ENCODE measurements at places on chromosomes 6 and 20. TPM values are rescaled to one million over a fixed set of nuclear protein-coding genes. Genes with fewer than 3 reads are reported as not detected.

The HSPA12B gene
- not detected for total RNA-seq

The LPIN3 gene
- 1.2 TPM for total RNA-seq

The PRKN gene
- total RNA-seq = not detected

The KIF16B gene
- 8.1 TPM for total RNA-seq

The HUS1B gene
- total RNA-seq = 2.1 TPM

The GLP1R gene
- total RNA-seq = 0.09 TPM

The WFDC10B gene
- total RNA-seq = not detected

The KCNS1 gene
- 0.30 TPM for total RNA-seq

DNA sequence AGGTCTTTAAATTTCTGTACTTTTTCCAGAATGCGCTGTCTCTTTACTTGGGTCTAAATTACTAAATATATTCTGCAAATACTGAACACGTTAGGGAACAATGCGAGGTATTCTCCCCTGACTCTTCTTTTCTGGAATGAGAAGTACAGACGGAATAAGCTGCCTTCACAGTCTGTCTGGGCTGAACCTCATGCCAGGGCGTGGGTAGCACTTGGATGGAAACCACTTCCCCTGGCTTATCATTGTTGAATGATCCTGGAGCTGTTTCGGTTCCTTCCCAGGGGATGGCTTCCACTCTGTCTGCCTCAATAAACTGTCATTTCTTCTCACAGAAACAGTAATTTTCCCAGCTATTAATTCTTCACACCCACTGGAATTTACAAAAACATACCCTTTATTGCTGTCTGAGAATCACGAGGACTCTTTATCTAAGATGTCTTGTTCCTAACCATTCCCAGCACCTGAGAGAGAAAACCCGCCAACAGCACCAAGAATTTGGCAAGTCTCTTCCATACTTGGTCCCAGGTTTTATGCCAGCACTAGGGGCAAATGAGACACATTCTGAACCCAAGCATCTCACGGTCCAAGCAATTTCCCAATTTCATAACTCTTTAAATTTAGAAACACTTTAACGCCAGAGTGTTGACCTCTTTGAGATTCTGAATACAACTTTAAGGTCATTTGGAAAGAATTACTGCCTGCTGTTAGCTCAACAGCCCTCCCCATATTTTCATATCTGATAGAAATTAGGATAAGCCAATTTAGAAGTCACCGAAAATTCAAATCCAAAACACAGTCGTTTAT, 43.2 kb upstream of the ADGRF5 start:
- no peak overlapping the region for H3K4me3 ChIP-seq
- H3K27me3 ChIP-seq = no peaks in the 10 kb centered on the region
- no peak for DNase-seq
- H3K36me3 ChIP-seq = no peaks in the 10 kb centered on the region

- H3K27me3 ChIP-seq = no peaks in the 10 kb centered on the region
- no peaks in the 10 kb centered on the region for H3K4me1 ChIP-seq
- H3K4me3 ChIP-seq = no peak overlapping the region
- no peak for DNase-seq
These were observed 56.0 kb downstream of the TENT5A start for GRCh38 chr6:81696524-81696923.

- no peak overlapping the region for H3K27ac ChIP-seq
- H3K27me3 ChIP-seq = no peaks in the 10 kb centered on the region
- peaks cover 22% of the 10 kb centered on the region for H3K4me1 ChIP-seq
- DNase-seq = no peak
- H3K4me3 ChIP-seq = no peak overlapping the region
These were observed 15.0 kb upstream of the ZNF76 start for GRCh38 chr6:35244551-35244950.

DNA sequence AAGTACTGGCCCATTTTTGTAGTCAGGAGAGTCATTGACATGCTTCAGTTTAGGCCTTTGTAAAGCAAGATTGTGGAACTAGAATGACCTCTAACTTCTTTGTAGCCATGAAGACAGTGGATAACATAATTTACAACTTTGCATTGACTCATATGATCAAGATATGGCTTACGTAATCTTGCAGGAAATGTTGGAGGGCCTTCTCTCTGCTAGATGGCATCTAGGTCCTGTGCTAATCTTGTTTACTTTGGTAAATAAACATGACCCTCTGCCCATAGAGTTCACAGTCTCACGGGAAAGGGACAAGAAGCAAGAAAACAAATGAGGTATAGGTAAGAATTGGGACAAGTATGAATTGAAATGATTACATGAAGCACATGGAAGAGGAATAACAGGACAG, 355.2 kb upstream of the ARID1B start:
- H3K36me3 ChIP-seq = no peaks in the 10 kb centered on the region
- no peak for DNase-seq
- H3K27me3 ChIP-seq = no peaks in the 10 kb centered on the region
- H3K27ac ChIP-seq = no peak overlapping the region
- H3K4me3 ChIP-seq = no peak overlapping the region

DNA sequence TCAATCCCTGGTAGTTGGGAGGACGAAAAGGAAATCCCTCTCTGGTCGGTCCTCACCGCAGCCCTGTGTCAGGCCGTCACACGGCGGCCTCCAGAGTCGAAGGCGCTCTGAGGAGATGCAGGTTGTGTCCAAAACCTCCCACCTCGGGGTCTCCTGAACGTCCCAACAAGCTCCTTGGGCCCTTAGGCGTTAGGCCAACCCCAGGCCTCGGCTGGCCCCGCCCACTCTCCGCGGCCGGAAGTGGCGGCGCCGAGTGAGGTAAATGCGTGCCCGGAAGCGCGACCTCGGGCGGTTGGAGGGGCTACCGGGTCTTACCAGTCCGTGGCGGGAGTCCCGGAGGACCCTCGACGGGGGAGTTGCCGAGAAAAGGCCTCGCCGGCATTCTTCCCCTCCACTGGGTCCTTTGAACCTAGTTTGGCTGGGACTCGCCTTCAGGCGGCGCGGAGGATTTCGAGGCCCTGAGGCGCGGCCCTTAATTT, at the start of gene TDRD6:
Gene TDRD6, plus strand, starts transcription at position 267 of the 479 bp plus-strand sequence. CDS start 244 bp downstream, outside the sequence.
- H3K27me3 ChIP-seq = peaks cover 2% of the 10 kb centered on the region
- no peaks in the 10 kb centered on the region for H3K36me3 ChIP-seq
- H3K4me3 ChIP-seq = no peak within 1 kb of the TSS
- no peak within 1 kb of the TSS for H3K27ac ChIP-seq

- DNase-seq = no peak
- no peak overlapping the region for H3K4me3 ChIP-seq
- H3K27me3 ChIP-seq = no peaks in the 10 kb centered on the region
- H3K36me3 ChIP-seq = no peaks in the 10 kb centered on the region
- H3K4me1 ChIP-seq = no peaks in the 10 kb centered on the region
These were observed 4.0 kb upstream of the TLDC2 start for GRCh38 chr20:36871640-36872570.

- H3K27ac ChIP-seq = peak overlapping the region; percentile 70
- no peaks in the 10 kb centered on the region for H3K27me3 ChIP-seq
- peaks cover 25% of the 10 kb centered on the region for H3K4me1 ChIP-seq
- DNase-seq = peak; percentile 65
- H3K36me3 ChIP-seq = peaks cover 24% of the 10 kb centered on the region
These were observed 28.7 kb upstream of the PI16 start for GRCh38 chr6:36925809-36926208.

- H3K4me3 ChIP-seq = no peak overlapping the region
- peaks cover 57% of the 10 kb centered on the region for H3K27me3 ChIP-seq
- H3K4me1 ChIP-seq = no peaks in the 10 kb centered on the region
- H3K36me3 ChIP-seq = no peaks in the 10 kb centered on the region
- H3K27ac ChIP-seq = no peak overlapping the region
- DNase-seq = peak; percentile 36
These were observed 9.1 kb upstream of the RNF182 start for GRCh38 chr6:13915561-13916229.

- H3K4me1 ChIP-seq = peaks cover 13% of the 10 kb centered on the region
- H3K27me3 ChIP-seq = peaks cover 6% of the 10 kb centered on the region
- DNase-seq = no peak
- H3K4me3 ChIP-seq = no peak overlapping the region
- H3K27ac ChIP-seq = no peak overlapping the region
These were observed 178.8 kb upstream of the SNX9 start for GRCh38 chr6:157644043-157644810.

GRCh38 chr6:8539453-8539852, 104.1 kb upstream of the SLC35B3 start:
- no peaks in the 10 kb centered on the region for H3K36me3 ChIP-seq
- no peaks in the 10 kb centered on the region for H3K4me1 ChIP-seq
- H3K27ac ChIP-seq = no peak overlapping the region
- no peaks in the 10 kb centered on the region for H3K27me3 ChIP-seq

DNA sequence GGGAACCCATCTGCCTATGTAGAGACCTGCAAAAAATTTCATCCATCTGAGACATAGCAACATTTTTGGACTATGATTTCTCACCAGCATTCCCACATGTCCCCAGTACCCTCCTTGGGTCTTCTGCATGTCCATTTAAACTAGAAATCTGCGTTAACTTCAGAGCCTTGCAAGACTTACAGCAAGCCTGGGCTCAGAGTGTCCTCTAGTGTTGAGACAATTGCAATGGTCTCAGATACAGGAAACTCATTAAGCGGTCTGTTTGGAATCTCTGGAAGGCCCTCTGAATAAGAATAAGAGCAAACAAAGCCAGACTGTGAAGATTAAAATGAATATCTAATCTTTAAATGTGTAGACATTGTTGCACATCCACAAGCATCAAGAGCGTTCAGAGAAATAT, 20.5 kb upstream of the PI3 start:
- H3K36me3 ChIP-seq = no peaks in the 10 kb centered on the region
- DNase-seq = no peak
- H3K27me3 ChIP-seq = peaks cover 37% of the 10 kb centered on the region
- no peaks in the 10 kb centered on the region for H3K4me1 ChIP-seq
- H3K4me3 ChIP-seq = no peak overlapping the region

DNA sequence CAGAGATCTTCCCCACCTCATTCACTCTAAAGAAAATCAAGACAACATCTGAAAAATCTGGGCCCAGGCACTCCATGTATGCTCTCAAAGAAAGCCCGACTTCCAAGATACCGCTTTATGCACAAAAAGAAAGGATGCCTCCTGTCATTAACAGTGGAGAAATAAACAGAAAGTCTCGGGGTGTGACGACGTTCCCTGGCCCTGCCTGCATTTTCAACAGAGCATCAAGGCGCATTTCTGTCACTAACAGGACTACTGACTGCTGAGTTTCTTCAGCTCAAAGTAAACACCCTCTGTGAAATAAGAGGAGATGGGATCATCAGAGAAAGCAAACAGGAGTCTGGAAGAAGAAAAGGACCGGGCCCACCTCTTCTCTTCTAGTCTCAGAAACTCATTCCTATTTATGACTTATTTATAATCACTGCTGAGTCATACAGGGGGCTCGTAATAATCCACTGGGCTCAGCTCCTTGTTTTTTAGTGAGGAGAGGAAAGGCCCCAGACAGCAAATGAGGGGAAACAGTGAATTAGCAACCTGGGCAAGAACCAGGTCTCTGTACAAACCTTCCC, 99.7 kb downstream of the ZMYND8 start:
- no peak overlapping the region for H3K4me3 ChIP-seq
- H3K36me3 ChIP-seq = peaks cover 47% of the 10 kb centered on the region
- DNase-seq = no peak

DNA sequence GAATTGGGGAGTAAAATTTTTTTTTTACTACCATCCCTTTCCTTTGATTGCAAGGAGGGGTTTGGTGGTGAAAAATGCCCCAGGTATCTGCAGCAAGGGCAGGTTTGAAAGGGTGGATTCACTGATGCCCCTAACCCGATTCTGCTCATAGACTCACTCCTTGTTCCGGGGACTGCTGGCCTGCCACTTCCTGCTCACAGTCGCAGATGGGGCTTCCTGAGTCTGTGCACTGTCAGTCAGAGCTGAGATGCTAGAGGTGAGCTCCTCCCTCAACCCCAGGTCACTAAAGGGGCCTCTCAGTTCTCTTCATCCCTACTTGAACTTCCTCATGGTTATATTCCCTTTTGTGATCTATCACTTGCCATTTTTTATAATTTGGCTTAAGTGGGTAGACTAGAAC, 357.9 kb downstream of the FARS2 start:
- H3K36me3 ChIP-seq = peaks cover 1% of the 10 kb centered on the region
- peaks cover 12% of the 10 kb centered on the region for H3K4me1 ChIP-seq
- DNase-seq = peak; percentile 80

DNA sequence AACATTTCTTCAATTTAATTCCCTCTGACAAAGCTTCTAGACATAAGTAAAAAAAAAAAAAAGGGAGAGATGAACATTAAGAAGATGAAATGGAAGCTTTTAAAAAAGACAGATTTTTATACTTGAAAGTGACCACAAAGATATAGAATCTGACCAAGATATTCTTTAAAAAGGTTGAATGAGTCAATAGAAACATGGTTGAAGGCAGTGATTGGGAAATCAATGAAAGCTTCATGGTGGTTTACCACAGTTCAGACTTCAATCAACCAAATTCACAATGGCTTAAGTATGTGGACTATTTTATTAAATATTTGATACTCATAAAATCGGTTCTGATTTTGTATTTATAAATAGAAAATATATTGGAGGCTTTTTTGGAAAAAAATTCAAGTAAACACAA, 248.4 kb upstream of the HSF2 start:
- no peaks in the 10 kb centered on the region for H3K4me1 ChIP-seq
- no peak for DNase-seq
- H3K4me3 ChIP-seq = no peak overlapping the region
- no peaks in the 10 kb centered on the region for H3K36me3 ChIP-seq

DNA sequence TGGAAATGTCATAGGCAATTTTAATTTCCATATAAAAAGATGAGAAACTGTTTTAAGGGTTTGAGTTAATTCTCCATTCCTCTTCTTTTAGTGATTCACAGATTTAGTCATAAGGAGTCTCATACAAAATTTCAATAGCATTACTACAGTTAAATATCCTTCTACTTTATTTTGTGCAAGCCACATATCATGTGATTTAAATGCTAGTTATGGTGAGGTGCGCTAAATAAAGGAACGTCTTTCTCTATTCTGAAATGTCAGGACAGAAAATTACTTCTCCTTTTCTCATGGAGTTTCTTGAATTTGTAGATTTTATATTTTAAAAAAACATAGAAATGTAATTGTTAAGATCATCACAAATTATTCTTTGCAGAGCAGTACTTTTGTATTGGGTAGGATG, 50.0 kb upstream of the SUPT3H start:
- no peak overlapping the region for H3K27ac ChIP-seq
- peaks cover 28% of the 10 kb centered on the region for H3K36me3 ChIP-seq
- H3K4me3 ChIP-seq = no peak overlapping the region
- H3K27me3 ChIP-seq = peaks cover 8% of the 10 kb centered on the region
- peaks cover 47% of the 10 kb centered on the region for H3K4me1 ChIP-seq
- DNase-seq = no peak

GRCh38 chr6:150118627-150119026, 24.2 kb upstream of the PPP1R14C start:
- peaks cover 15% of the 10 kb centered on the region for H3K27me3 ChIP-seq
- no peak overlapping the region for H3K27ac ChIP-seq
- H3K4me3 ChIP-seq = no peak overlapping the region
- no peak for DNase-seq
- no peaks in the 10 kb centered on the region for H3K36me3 ChIP-seq

DNA sequence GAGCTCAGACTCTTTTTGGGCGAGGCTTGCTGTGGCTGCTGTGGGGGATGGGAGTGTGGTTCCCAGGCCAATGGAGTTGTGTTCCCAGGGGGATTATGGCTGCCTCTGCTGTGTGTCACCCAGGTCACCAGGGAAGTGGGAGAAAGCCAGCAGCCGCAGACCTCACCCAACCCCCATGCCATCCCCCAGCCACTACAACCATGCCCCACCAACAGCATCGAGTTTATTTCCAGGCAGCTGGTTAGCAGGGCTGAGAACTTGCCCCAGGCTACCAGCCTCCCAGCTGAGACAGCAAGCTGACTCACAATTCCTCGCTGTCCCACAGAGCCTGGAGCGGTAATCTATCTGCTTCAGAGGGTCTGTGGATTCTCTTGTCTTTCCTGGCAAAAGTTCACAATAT, 331.7 kb downstream of the FRK start:
- DNase-seq = no peak
- no peak overlapping the region for H3K4me3 ChIP-seq

GRCh38 chr20:37920679-37921322, 17.9 kb downstream of the VSTM2L start:
- DNase-seq = no peak
- no peak overlapping the region for H3K4me3 ChIP-seq
- H3K36me3 ChIP-seq = no peaks in the 10 kb centered on the region
- H3K27me3 ChIP-seq = peaks cover 24% of the 10 kb centered on the region
- peaks cover 4% of the 10 kb centered on the region for H3K4me1 ChIP-seq
- no peak overlapping the region for H3K27ac ChIP-seq

Measured in activated CD4-positive, alpha-beta T cell treated with anti-CD3 and anti-CD28 coated beads, Interleukin-2, amount 10 ng/mL, durations not matched to agents 24 days and 14 days (primary cell).